ENCODE measurements at places on chromosomes 4 and X.

DNA sequence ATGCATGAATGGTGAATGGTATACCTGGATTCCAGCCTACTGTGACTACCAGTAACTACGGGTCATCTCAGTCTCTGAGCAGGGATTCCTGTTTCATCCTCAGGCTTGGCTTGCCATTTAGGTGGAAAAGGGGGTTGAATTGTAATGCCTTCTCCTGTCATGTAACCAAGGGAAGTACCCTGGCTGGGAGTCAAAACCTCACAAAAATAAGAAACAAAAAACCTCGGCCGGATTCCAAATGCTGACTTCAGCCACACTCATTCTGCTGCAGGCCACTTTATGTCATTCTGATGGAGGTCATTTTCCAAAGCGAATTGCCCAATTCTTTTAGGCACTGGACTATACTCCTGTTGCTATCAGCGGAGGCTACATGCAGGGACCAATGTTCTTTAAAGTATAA is 324.7 kb downstream of the LDB2 start:
- no peaks in the 10 kb centered on the region for H3K4me1 ChIP-seq
- H3K27me3 ChIP-seq, result no peaks in the 10 kb centered on the region
- DNase-seq, result no peak

DNA sequence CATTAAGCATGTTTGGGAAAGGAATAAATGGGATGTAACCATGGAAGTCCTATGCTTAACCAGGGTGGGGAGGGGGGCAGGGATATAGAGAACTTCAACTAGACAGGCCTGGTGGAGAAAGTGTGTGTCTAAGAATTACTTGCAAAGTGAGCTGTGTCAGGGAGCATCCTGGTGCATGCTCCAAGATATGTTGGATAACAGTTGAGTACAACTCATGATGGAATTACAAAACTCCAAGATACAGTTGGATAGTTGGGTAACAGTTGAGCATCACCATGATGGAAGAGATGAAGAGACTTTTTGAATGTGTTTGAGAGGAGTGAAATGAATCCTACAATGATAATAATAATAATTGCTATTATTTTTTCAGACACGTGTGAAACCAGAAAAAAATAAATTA is 26.1 kb upstream of the ACSL1 start:
- H3K4me3 ChIP-seq, result no peak overlapping the region
- DNase-seq, result no peak
- peaks cover 22% of the 10 kb centered on the region for H3K27me3 ChIP-seq
- no peak overlapping the region for H3K27ac ChIP-seq
- no peaks in the 10 kb centered on the region for H3K4me1 ChIP-seq

DNA sequence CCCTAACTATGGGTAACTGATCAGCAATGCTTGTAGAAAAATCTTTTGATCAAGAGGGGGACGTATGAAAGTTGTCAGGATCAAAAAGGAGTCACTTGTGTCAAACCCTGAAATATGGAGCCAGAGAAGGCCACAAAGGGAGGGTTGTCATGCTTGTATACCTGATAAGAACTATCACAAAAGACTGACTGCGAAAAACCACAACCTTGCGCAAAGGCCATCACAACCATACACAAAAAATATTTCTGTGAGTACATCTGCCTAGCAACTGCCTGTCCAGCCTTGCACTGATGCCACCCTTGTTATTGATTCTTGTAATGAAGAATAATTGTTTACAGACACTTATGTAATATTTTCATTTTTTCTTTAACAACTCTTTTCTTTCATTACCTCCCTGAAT is 22.8 kb upstream of the EIF4E start:
- no peak for DNase-seq
- H3K4me3 ChIP-seq, result no peak overlapping the region
- H3K27me3 ChIP-seq, result no peaks in the 10 kb centered on the region
- no peaks in the 10 kb centered on the region for H3K36me3 ChIP-seq

GRCh38 chr4:83252782-83253405 is 31.7 kb downstream of the COQ2 start:
- no peak overlapping the region for H3K4me3 ChIP-seq
- no peak overlapping the region for H3K27ac ChIP-seq
- H3K27me3 ChIP-seq, result no peaks in the 10 kb centered on the region
- no peaks in the 10 kb centered on the region for H3K36me3 ChIP-seq

DNA sequence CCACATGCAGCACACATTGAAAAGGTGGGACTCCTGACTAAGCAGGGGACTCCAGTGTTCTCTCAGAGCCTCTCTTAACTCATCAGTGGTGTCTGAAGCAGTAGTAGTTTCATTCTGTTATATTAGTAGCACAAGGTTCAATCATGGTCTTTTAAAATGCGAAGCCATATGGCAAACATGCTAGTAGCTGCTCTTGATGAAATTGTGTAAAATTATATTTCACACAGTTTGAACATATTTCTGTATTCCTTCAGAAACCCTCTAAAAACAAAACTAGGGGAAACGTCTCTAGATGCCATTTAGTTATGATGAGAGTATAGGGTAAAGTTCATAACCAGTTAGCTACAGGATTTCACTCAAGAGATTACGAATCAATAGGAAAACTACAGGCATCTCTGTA is 176.9 kb downstream of the DCTD start:
- H3K36me3 ChIP-seq, result peaks cover 15% of the 10 kb centered on the region
- H3K4me1 ChIP-seq, result peaks cover 29% of the 10 kb centered on the region
- H3K4me3 ChIP-seq, result no peak overlapping the region
- H3K27me3 ChIP-seq, result no peaks in the 10 kb centered on the region
- no peak overlapping the region for H3K27ac ChIP-seq

- no peak overlapping the region for H3K4me3 ChIP-seq
- peaks cover 14% of the 10 kb centered on the region for H3K4me1 ChIP-seq
- no peak overlapping the region for H3K27ac ChIP-seq
- H3K36me3 ChIP-seq, result no peaks in the 10 kb centered on the region
- H3K27me3 ChIP-seq, result no peaks in the 10 kb centered on the region
These were observed 161.3 kb upstream of the KIT start for GRCh38 chr4:54496412-54496811.

- H3K27me3 ChIP-seq, result no peaks in the 10 kb centered on the region
- H3K4me3 ChIP-seq, result peak overlapping the region; percentile 24
- H3K4me1 ChIP-seq, result peaks cover 25% of the 10 kb centered on the region
- H3K27ac ChIP-seq, result peak overlapping the region; percentile 93
These were observed 715.7 kb upstream of the HTR2C start for GRCh38 chrX:113868177-113868576.

- no peaks in the 10 kb centered on the region for H3K27me3 ChIP-seq
- H3K36me3 ChIP-seq, result no peaks in the 10 kb centered on the region
- H3K27ac ChIP-seq, result no peak overlapping the region
These were observed 46.6 kb upstream of the PPP1R2C start for GRCh38 chrX:42824541-42824940.

GRCh38 chr4:162403419-162403818 is 239.6 kb upstream of the FSTL5 start:
- no peaks in the 10 kb centered on the region for H3K4me1 ChIP-seq
- H3K27ac ChIP-seq, result no peak overlapping the region
- no peak overlapping the region for H3K4me3 ChIP-seq
- no peaks in the 10 kb centered on the region for H3K27me3 ChIP-seq
- no peak for DNase-seq

- DNase-seq, result no peak
- peaks cover 93% of the 10 kb centered on the region for H3K27me3 ChIP-seq
- H3K4me1 ChIP-seq, result peaks cover 19% of the 10 kb centered on the region
These were observed 11.3 kb downstream of the SHOX start for GRCh38 chrX:641671-642435.

DNA sequence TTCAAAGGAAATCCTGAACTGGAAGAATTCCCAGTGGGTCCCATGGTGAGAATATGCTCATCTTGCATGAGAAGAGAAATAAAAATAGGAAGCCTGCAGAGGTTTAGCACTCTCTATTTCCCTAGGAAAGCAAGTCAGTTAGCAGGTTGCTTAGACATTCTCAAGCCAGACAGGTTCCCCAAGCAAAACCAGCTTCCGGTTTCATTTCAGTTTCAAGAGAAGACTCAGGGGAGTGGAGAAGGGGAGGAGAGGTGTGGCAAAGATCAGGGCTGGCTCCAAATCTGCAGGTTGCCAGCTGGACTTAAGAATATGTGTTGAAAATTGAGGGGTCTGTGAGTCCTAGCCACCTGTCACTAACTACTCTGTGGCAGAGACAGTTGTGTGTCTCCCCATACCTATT is 107.5 kb downstream of the CLNK start:
- H3K4me1 ChIP-seq, result peaks cover 30% of the 10 kb centered on the region
- no peak overlapping the region for H3K4me3 ChIP-seq
- peak overlapping the region; percentile 82 for H3K27ac ChIP-seq
- no peaks in the 10 kb centered on the region for H3K36me3 ChIP-seq

DNA sequence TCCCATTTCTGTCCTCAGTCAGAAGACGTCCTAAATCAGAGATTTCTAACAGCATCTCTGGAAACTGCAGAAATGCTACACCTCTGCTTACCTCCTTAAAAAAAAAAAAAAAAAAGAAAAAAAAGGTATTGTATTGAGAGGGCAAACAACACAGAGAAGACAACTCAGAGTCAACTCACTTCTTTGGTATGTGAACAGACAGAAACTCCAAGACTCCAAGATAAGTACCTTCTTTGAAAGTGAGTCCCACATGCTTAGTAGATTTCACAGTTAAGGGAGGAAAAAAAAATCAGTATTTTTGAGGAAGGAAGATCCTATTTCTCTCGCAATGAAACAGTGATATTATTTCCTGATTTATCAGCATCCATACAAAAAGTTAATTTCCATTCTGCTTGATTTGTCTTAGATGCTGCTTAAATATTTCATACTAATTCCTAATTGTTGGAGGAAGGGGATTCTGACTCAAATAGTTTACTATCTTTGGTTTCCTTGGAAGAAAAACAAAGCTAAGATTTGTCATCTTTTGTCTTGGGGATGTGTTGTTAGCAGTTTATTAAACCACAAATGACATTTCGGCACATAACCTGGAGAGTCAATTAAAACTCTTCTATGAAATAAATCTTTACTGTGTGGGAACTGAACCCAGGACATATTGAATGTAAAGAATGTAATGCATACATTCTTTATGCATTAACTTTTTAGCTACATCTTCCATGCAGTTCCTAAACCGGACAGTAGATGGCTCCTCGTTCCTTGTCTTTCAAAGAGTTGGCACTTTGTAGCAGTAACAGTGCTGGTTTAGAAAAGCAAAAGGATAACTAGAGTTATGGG is 4.7 kb downstream of the RASGEF1B start:
- DNase-seq, result peak; percentile 80
- peak overlapping the region; percentile 71 for H3K27ac ChIP-seq
- no peaks in the 10 kb centered on the region for H3K36me3 ChIP-seq
- H3K4me3 ChIP-seq, result no peak overlapping the region

DNA sequence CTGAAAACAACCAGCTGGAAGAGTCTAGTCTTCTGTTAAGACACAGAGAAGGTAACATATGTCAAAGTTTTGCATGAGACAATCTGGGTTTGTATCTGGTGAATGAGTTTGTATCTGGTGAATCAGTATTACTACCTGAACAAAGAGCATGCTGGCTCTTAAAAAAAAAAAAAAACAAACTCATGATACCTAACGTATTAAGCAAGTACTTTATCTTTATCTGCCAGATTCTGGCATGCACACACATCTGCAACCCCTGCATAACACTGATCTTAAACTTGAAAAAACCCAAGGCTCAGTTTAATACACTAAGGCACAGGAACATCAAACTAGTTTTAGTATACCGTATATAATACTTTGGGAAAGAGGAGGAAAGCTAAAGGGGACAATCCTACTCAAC is 5.8 kb downstream of the YTHDC1 start:
- H3K4me1 ChIP-seq, result peaks cover 54% of the 10 kb centered on the region
- H3K4me3 ChIP-seq, result no peak overlapping the region
- H3K27ac ChIP-seq, result peak overlapping the region; percentile 58
- H3K27me3 ChIP-seq, result no peaks in the 10 kb centered on the region
- peaks cover 4% of the 10 kb centered on the region for H3K36me3 ChIP-seq

GRCh38 chrX:1486749-1487361 is 34.1 kb upstream of the ASMTL start:
- no peak for DNase-seq
- H3K36me3 ChIP-seq, result no peaks in the 10 kb centered on the region
- peaks cover 1% of the 10 kb centered on the region for H3K4me1 ChIP-seq

- peaks cover 14% of the 10 kb centered on the region for H3K36me3 ChIP-seq
- H3K4me3 ChIP-seq, result no peak overlapping the region
- H3K27ac ChIP-seq, result no peak overlapping the region
- no peak for DNase-seq
These were observed 1532.4 kb upstream of the TENM3 start for GRCh38 chr4:180710628-180711337.

GRCh38 chrX:151000861-151001331 is 17.8 kb downstream of the HMGB3 start:
- H3K36me3 ChIP-seq, result no peaks in the 10 kb centered on the region
- H3K27me3 ChIP-seq, result no peaks in the 10 kb centered on the region
- no peak for DNase-seq
- no peak overlapping the region for H3K4me3 ChIP-seq
- H3K4me1 ChIP-seq, result no peaks in the 10 kb centered on the region

GRCh38 chrX:3320471-3321046 is 25.9 kb downstream of the MXRA5 start:
- no peaks in the 10 kb centered on the region for H3K27me3 ChIP-seq
- H3K4me3 ChIP-seq, result no peak overlapping the region
- H3K27ac ChIP-seq, result no peak overlapping the region
- DNase-seq, result no peak

DNA sequence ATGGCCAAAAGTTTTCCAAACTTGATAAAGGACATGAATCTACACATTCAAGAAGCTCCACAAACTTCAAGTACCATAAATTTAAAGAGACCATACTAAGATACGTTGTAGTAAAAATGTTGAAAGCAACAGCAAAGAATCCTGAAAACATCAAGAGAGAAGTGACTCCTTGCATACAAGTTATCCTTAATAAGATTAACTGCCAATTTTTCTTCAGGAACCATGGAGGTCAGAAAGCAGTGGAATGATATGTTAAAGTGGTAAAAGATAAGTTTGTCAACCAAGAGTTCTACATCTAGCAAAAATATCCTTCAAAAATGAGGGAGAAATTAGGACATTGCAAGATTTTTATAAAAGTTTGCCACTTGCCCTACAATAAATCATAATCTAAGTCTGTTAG is 43.3 kb downstream of the BMP15 start:
- H3K4me1 ChIP-seq, result no peaks in the 10 kb centered on the region
- H3K4me3 ChIP-seq, result no peak overlapping the region
- H3K27me3 ChIP-seq, result no peaks in the 10 kb centered on the region
- H3K27ac ChIP-seq, result no peak overlapping the region

GRCh38 chrX:136121788-136122187 is 25.5 kb upstream of the FHL1 start:
- H3K36me3 ChIP-seq, result no peaks in the 10 kb centered on the region
- H3K27me3 ChIP-seq, result no peaks in the 10 kb centered on the region
- DNase-seq, result no peak
- no peak overlapping the region for H3K27ac ChIP-seq
- no peaks in the 10 kb centered on the region for H3K4me1 ChIP-seq

DNA sequence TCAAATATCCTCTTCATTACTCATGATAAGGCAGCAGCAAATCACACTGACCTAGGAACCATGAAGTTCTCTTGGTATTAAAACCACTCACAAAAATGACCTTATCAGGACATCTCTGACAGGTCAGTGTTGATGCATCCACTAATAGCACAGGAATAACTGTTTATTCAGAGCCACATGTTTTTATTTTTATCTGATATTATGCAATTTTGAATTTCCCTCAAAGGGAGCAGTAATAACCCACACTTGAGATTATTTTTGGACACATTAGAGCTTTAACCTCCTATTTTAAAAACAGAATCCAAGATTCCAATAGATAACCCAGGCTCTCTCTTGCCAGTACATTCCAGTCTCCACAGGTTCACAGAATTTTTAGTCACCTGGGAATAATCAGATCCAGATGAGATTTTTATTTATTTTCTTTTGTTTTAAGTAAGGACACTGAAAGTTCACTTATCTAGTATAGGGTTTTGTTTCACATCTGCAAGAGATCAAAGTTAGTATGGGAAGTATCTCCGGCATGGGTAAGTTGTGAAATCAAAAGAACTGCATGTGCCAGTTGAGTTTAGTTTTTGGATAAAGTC is 36.3 kb upstream of the MYOZ2 start:
- H3K4me3 ChIP-seq, result no peak overlapping the region
- peak overlapping the region; percentile 74 for H3K27ac ChIP-seq
- H3K36me3 ChIP-seq, result no peaks in the 10 kb centered on the region
- peaks cover 28% of the 10 kb centered on the region for H3K4me1 ChIP-seq
- no peak for DNase-seq

Data from mesothelial cell of epicardium (in vitro differentiated cells).